A172 (cell line): ENCODE measurements at places on chromosomes 11 and 22. TPM values are rescaled to one million over a fixed set of nuclear protein-coding genes. Genes with fewer than 3 reads are reported as not detected.

PUS3 gene
- 9.5 and 14.0 TPM in 2 replicates for total RNA-seq

KRTAP5-10 gene
- total RNA-seq, result not detected in 2 replicates

CASP1 gene
- total RNA-seq, result 3.1 and 5.1 TPM in 2 replicates

PRR33 gene
- not detected in 2 replicates for total RNA-seq

HYLS1 gene
- 9.7 and 12.5 TPM in 2 replicates for total RNA-seq
